Ecto neural progenitor cell (in vitro differentiated cells): ENCODE measurements at places on chromosomes 7 and 10.

GRCh38 chr7:11818281-11818680, 13.7 kb downstream of the THSD7A start:
- DNase-seq = no peak

DNA sequence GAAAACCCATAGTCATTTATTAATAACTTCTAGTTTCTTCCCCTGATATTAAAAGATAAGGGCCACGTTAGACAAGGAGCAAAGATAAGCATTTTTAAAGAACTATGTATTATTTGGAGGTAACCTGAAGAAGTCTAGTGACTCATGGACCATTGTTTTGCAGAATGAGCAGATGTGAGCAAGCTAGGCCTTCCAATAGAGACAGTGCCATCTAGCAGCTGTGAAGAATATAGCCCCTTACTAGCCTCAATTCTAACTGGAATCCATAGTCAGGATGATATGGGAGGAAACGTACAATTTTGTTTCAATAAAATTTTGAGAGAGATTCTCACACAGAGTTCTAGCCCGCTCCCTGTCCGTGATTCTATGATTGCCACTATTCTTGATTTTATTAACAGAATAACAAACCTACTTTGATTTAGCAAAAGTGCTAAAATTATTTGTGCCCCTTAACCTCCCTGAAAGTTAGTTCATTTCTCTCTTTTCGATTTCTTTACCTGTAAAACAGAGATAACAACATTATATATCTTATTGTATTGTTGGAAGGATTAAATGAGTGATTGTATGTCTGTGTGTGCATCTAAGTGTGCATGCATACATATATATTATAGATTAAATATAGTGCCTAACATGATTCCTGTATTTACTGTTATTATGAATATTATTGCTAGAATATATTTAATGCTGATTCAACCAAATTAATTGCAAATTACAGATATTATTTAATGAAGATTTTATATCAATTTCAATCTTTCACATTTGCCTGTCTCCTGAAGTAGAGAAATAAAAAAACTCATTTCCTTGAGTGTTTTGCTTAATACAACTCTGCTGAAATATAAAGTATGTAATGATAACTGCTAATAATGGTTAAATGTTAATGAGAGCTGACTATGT, 22.7 kb downstream of the FAM237B start:
- DNase-seq = no peak

DNA sequence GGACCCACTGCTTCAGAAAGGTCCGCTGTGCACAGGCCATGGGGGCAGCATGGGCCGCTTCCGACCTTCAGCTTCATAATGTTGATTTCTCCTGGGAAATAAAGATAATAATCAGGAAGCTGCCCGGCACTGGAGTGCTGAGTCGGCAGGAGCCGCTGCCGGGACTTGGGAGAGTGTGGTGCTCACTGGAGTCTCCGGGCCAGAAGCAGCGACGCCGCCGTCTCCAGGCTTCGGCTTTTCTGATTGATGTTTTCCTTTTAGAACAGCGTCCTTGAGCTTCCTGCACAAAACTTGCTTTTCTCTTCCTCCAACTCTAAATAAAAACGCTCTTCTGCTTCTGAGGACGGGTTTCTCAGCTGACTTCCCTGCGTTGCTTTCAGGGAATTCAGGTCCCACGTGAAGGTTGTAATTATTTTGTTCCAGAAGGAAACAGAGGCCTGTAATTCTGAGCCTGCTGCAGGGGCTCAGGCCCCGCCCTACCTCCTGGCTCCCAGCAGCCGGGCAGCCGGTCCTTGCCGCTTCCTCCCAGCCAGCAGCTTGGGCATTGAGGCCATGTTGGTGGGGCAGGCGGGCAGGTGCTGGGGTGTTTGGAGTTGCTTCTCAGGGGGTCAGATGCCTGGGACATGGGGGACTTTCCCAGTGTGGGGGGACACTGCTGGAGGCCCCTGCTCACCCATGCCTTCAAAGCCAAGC, 14.7 kb downstream of the PWWP2B start:
- no peak for DNase-seq

DNA sequence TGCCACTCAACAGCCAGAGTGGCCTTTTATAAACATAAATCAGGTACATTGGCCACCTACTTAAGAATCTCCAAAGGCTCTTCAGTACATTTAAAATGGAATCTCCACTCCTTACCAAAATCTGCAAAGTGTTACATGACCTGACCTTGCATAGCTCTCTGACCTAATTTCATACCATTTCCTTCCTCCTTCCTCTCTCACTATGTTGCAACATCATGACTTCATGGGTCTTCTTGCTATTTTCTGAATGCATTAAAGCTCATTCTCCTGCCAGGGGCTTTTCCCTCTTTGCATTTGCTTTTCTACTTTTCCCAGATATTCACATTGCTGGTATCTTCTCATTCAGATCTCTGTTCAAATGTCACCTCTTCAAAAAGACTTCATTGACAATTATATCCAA, 22.1 kb upstream of the PPP1R17 start:
- no peak for DNase-seq
